ENCODE measurements at places on chromosomes 5 and 9.

GRCh38 chr5:150372639-150373038, 15.1 kb downstream of the TCOF1 start:
- DNase-seq, result no peak

DNA sequence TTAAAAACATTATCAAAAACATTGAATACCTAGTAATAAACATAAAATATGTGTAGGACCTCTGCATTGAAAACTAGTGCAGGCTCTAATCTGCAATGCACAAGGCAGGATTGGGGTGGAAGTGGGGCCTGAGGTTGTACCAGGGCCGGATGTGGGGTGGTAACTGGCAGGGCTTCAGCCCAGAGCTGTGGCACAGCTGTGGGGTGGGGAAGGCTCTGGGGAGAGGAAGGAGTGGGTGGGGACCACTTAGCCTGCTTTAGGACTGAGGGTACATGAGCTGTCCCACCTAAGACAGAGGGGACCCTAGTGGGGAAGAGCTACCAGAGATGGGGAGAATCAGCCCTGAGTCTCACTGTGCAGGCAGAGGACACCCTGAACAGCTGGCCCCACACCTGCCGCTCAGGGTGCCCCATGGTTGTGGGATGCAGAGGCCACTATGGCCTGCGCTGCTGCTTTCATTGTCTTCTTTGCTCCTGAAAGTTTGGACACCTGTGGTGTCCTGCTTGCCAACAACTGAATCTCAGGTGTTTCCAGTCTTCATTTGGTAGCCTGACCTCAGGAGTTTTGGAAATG, 311.4 kb downstream of the TLE4 start:
- DNase-seq, result peak; percentile 44

- no peak for DNase-seq
These were observed 52.1 kb downstream of the STRBP start for GRCh38 chr9:123216251-123216797.

DNA sequence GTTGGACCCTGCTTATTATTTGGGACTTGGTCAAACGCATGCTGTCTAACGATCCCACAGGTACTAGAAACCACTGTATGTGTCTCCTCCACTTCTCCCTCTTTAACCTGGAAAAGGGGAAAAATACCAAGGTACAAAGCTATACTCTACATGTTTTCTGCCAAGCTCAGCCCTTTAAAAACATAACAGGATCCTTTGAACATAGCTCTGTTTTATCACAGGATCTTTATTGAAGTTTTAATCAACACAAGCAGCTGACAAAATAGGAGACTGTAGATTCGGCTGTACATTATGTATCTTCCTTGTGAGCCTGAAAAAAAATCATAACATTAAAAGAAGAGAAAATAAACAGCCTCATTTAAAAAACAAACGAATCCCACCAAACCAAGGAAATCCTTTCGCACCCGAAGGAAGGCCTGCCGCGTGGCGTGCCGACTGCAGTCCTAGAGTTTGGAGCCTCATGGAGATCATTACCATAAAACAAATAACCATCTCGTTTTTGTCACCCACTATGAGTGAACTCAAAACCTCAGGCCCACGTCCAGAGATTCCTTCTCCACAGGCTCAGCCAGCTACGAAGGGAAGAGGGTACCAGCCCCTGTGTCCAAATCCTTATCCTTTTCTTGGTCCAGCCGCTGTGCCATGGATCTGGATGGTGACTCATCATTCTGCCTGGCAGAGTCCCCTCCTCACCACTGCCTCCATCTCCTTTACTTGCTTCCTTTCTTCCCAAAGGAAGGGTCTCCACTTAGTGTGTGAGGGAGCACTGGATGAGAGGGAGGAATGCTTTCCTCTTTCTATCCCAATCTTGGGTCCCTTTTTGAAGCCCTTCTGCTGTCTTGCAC, 651.1 kb downstream of the CCDC171 start:
- no peak for DNase-seq

GRCh38 chr5:146744068-146744745, 134.3 kb downstream of the PPP2R2B start:
- no peak for DNase-seq

DNA sequence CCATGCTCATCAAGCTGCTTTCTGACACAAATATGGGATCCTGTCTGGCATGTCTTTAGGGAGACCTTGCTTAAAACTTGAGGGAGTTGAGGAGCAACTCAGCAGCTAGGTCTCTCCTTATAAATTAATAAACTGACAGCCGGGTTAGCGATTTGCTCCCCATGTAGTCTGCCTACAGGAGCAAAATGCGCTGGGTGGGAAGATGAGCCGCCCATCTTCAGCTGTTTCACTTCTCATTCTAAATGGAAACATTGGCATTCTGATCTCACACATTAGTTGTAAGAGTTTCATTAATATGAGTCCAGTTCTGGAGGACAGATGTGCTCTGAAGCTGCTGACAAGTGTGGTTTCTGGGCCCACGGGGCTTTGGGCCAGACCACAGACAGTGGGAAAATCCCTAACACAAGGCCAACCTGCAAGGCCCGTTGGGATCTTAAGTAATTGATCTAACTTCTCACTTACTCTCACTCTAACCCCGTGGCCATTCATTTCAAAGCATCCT, 197.0 kb downstream of the MCTP1 start:
- DNase-seq, result no peak

- no peak for DNase-seq
These were observed 9.0 kb upstream of the LCN1 start for GRCh38 chr9:135512241-135512603.

DNA sequence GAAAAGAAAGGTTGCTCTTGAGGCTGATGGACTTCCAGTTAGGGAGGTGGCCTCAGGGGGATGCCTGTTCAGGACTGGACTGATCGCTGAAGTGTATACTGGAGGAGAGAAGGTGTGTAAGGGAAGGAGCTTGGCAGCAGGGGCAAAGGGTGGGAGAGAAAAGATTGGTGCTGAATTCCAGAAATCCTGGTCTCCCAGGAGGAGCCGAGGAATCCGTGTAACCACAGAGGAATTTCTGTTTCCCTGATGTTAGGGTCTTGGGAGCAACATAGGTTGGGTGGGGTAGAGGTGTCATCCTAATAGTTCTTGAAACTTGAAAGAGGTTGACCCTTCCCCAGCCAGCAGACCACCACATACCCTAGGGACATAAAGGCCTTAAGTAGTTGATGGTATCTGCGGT, 88.9 kb upstream of the PTPN3 start:
- DNase-seq, result no peak

DNA sequence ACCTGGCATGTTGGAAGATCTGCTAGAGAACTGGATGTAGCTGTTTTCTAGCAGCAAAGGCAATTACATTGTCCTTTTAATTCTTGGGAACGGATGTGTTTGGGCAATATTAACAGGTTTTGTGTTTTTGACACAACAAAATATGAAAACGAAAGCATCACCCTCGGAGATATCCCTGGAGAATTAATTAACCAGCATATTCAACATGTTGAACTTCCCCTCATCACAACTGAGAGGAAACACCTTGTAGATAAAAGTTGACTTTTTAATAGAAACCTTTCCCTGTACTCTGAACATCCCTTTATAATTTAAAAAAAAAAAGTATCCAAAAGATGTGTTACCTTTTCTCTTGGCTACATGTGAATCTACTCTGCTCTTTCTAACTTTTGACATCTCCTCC, 13.0 kb downstream of the SEMA6A start:
- DNase-seq, result no peak

DNA sequence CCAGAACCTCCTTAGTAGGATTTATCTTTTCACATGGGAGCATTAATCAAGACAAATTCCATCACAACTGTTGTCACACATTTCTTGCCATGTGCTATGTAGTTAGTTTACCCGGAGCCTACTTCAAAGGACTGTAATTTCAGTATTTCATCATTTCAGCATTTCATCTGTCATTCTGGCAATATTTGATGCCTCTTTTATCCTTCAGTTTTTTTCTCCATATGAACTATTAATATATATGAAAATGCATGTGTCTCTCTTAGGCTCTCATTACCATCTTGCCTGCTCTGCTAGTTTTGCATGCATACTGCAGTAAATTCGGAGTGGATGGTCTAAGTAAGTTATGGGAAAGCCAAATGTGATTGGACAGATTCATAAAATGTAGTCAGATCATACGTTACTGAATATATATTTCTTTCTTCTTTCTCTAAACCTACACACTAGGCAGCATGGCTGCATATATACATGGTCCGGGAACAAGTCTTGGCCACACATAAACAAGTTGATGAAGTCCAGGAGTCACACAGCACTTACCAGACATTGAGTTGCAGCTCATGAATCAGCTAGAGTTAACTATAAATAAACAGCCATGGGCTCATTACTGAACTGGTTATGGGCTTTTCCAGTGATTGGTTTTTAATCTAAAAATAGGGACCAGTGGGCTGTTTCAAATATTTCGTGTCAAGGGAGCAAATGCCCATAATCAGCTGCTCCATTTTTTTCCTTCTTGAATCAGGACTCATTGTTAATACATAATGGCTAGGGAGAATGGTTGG, 46.6 kb downstream of the SPATA31D1 start:
- DNase-seq, result no peak

DNA sequence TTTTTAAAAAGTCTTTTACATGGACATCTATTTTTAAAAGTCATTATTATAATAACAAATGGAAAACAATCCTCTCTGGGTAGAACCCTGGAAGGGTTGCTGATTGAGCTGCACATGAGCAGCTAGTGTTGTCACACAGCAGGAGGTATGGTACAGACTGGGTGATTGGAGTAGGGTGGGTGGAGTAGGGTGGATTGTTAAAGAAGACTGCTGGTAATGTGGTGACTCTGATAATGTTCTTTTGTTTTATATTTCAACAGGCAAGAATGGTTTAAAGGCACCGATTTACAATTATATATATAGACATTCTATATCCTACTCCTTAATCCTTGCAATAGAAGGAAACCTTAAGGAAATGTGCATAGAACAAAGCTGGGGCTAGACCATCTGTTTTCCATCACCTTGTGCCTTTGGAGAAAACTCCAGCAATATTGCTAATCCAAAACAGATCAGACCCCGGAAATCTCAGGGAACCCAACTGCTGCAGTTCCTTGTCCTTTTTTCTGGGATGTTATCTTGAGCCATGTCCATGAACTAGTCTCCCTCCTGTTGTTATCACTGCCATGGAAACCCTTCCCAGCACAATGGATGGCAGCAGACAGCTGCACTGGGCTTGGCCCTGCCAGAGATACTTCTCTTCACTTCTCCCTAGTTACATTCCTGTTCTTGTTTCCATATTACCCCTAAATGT, 129.7 kb downstream of the YIPF5 start:
- no peak for DNase-seq

GRCh38 chr5:30638899-30639298, 554.6 kb upstream of the CDH6 start:
- DNase-seq, result no peak

GRCh38 chr9:112586599-112587155, 100.0 kb downstream of the KIAA1958 start:
- DNase-seq, result no peak

GRCh38 chr9:126587187-126588185, 26.2 kb upstream of the LMX1B start:
- no peak for DNase-seq

- no peak for DNase-seq
These were observed 5.6 kb downstream of the S1PR3 start for GRCh38 chr9:88996921-88997235.

Data from activated CD4-positive, alpha-beta T cell treated with anti-CD3 and anti-CD28 coated beads, Interleukin-2, Interleukin-6, amounts not matched to agents 100 ng/mL and 50 ng/mL, durations not matched to agents 16 hours and 8 hours (primary cell).